ENCODE measurements at places on chromosomes 5 and 9. TPM values are rescaled to one million over a fixed set of nuclear protein-coding genes. Genes with fewer than 3 reads are reported as not detected.

DNA sequence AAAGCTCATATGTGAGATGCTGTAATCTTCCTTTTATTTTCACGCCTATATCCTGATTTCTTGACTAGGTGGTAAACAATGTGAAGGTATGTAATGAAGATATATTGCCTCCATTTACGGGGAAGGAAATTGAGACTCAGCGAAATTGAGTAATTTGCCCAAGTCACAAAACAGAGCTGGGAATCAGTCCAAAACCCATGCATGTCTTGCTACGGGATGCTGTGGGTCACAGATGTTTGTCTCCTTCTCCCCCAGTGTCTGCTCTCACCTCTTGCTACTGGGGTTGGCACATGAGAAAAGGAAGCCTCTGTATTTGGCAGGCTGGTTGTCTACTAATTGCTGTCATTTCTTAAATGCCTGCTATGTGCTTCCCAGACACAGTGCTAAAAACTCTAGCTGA, 53.7 kb upstream of the TEX48 start:
- no peaks in the 10 kb centered on the region for H3K36me3 ChIP-seq
- no peak overlapping the region for H3K27ac ChIP-seq
- H3K4me3 ChIP-seq: no peak overlapping the region
- H3K4me1 ChIP-seq: peaks cover 13% of the 10 kb centered on the region
- peak; percentile 73 for DNase-seq

DNA sequence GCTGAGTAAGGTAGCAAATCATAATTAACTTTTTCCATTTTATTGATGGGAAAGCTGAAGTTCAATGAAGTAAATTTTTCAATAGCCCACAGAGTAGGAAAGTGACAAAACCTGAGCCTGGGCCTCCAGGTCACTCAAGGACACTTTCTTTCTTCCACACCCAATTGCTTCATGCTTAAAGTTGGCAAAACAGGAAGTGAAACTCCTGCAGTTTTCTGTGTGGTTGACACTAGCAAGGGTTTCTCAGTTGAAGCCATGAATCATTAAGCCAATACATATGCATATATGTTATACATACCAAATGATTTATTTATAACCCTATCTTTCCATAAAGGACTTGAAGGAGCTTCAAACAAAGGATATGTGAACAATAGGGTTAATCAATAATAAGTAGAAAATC, 13.9 kb downstream of the TLR4 start:
- no peaks in the 10 kb centered on the region for H3K27me3 ChIP-seq
- peak; percentile 79 for DNase-seq
- peak overlapping the region; percentile 20 for H3K4me3 ChIP-seq
- peaks cover 51% of the 10 kb centered on the region for H3K4me1 ChIP-seq
- peak overlapping the region; percentile 92 for H3K27ac ChIP-seq

- H3K4me3 ChIP-seq: no peak overlapping the region
- no peaks in the 10 kb centered on the region for H3K36me3 ChIP-seq
- H3K4me1 ChIP-seq: peaks cover 20% of the 10 kb centered on the region
- no peak for DNase-seq
- no peaks in the 10 kb centered on the region for H3K27me3 ChIP-seq
- no peak overlapping the region for H3K27ac ChIP-seq
These were observed 29.8 kb downstream of the ANKRD33B start for GRCh38 chr5:10593531-10594181.

- H3K27ac ChIP-seq: no peak overlapping the region
- H3K27me3 ChIP-seq: no peaks in the 10 kb centered on the region
- peaks cover 3% of the 10 kb centered on the region for H3K4me1 ChIP-seq
- peak; percentile 31 for DNase-seq
These were observed 19.2 kb upstream of the HMGCS1 start for GRCh38 chr5:43332401-43332800.

DNA sequence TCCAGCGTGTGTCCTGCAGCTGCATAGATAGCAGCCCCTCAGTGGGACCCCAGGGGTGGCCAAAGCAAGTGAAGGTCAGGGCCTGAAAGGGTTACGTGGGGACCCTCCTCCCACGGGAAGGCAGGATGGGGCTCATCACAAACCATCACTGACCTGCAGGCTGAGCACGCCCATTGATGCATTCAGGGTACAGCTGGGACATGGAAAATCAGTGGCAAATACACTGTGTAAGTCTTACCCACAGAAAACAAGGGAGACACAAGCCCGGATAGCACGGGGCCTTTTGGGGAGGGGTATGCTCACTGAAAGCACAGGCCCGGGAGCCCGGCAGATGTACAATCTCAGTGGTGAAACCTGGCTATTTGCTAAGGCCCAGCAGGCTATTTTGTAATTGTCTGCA, 49.1 kb downstream of the SEMA4D start:
- H3K4me1 ChIP-seq: no peaks in the 10 kb centered on the region
- no peaks in the 10 kb centered on the region for H3K36me3 ChIP-seq
- H3K27me3 ChIP-seq: no peaks in the 10 kb centered on the region
- no peak overlapping the region for H3K27ac ChIP-seq

DNA sequence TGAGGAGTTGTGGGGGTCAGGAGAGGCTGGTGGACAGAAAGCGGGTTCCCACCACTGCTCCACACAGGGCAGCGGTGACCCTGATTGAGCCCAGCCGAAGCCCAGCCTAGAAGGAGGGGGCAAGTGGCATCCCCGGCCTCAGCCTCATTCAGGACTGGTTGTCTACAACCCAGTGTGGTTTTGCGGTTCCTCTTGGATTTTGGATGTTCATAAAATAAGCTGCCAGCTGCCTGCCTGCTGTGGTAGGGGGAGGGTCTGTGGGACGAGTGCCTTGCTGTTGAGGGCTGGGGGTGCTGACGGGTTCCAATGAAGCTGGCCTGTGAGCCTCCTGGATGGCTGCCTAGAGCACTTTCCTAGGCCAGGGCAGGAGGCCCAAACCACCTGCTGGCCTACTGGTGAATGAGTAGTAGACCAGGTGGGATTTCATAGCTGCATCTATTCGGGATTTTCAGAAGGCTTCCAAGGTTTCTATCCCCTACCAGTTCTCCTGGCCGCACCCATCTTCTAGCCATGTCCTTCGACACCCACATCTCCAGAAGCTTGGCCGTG, 102.4 kb downstream of the NDFIP1 start:
- no peak overlapping the region for H3K27ac ChIP-seq
- peaks cover 5% of the 10 kb centered on the region for H3K4me1 ChIP-seq
- H3K4me3 ChIP-seq: no peak overlapping the region
- no peaks in the 10 kb centered on the region for H3K36me3 ChIP-seq
- no peak for DNase-seq
- H3K27me3 ChIP-seq: peaks cover 11% of the 10 kb centered on the region

GRCh38 chr9:16729651-16730050, 140.8 kb downstream of the BNC2 start:
- no peaks in the 10 kb centered on the region for H3K27me3 ChIP-seq
- H3K36me3 ChIP-seq: no peaks in the 10 kb centered on the region
- H3K4me1 ChIP-seq: peaks cover 30% of the 10 kb centered on the region
- no peak overlapping the region for H3K4me3 ChIP-seq
- DNase-seq: no peak

DNA sequence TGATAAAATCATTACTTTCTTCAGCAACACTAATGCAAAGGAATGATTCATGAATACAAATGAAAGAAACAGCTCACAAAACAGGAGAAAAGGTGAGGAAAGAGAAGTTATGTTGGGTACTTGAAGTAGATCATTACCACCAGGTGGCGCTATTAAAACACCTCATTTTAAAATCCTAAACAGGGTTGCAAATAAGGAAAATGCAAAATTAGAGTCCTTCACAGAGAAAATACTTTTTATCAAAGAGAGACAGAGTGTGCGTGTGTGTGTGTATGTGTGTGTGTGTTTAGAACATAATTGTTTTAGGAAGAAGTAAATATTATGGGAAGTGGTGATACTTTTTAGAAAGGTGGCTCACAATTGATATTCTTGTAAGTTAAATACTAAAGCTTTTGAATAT, 49.5 kb upstream of the CD180 start:
- H3K4me3 ChIP-seq: no peak overlapping the region
- H3K27ac ChIP-seq: no peak overlapping the region
- no peaks in the 10 kb centered on the region for H3K36me3 ChIP-seq
- no peaks in the 10 kb centered on the region for H3K27me3 ChIP-seq
- H3K4me1 ChIP-seq: no peaks in the 10 kb centered on the region

The NME5 gene
- polyA plus RNA-seq: not detected

The PCBD2 gene
- polyA plus RNA-seq: 6.2 TPM

The SOX30 gene
- polyA plus RNA-seq: 0.08 TPM

The SLC45A2 gene
- polyA plus RNA-seq: not detected

The RNF180 gene
- polyA plus RNA-seq: 0.04 TPM

Data from GM23248 (cell line).